ENCODE measurements at places on chromosomes 1 and 21.
A peak's percentile ranks its signal among the peaks of the same experiment; 100 is the strongest.

- no peak for DNase-seq
These were observed 20.0 kb downstream of the GLRX2 start for GRCh38 chr1:193085263-193085662.

- DNase-seq = no peak
These were observed 3.8 kb downstream of the CCN1 start for GRCh38 chr1:85584264-85584781.

- no peak for DNase-seq
These were observed 4.3 kb downstream of the TIAM1 start for GRCh38 chr21:31339721-31340120.

GRCh38 chr21:26281506-26281905 is 110.9 kb upstream of the APP start:
- no peak for DNase-seq

GRCh38 chr1:234972411-234973191 is 156.0 kb downstream of the TOMM20 start:
- DNase-seq = no peak

DNA sequence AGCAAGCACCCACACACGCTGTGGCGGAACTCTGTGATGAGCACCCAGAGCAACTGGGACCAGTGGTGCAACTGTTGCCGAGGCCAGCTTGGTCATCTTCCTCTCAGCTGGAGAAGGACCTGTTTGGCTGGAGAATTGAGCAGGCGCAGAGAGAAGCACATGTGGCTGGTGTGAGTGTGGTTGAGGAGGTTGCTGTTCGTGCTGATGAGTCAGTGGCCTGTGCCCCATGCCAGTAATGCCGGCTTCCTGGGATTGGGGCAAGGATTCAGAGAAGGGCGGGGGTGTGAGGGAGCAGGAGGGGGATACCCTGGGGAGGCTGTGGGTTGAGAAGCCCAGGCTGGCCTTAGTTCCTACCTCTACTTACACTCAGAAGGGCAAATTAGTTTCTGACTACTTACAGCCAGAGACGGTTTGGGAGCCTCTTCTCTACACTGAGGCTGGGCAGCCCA is 57.5 kb upstream of the EPS8L3 start:
- DNase-seq = no peak

- DNase-seq = peak; percentile 51
These were observed 642 bp downstream of the TRIM62 start for GRCh38 chr1:33180911-33181890.

GRCh38 chr1:31216016-31216415 is 23.7 kb downstream of the NKAIN1 start:
- no peak for DNase-seq
